ENCODE measurements at places on chromosomes 4 and X. TPM values are rescaled to one million over a fixed set of nuclear protein-coding genes. Genes with fewer than 3 reads are reported as not detected.

GRCh38 chrX:149497626-149498025 is 7.5 kb downstream of the IDS start:
- DNase-seq: peak; percentile 46

DNA sequence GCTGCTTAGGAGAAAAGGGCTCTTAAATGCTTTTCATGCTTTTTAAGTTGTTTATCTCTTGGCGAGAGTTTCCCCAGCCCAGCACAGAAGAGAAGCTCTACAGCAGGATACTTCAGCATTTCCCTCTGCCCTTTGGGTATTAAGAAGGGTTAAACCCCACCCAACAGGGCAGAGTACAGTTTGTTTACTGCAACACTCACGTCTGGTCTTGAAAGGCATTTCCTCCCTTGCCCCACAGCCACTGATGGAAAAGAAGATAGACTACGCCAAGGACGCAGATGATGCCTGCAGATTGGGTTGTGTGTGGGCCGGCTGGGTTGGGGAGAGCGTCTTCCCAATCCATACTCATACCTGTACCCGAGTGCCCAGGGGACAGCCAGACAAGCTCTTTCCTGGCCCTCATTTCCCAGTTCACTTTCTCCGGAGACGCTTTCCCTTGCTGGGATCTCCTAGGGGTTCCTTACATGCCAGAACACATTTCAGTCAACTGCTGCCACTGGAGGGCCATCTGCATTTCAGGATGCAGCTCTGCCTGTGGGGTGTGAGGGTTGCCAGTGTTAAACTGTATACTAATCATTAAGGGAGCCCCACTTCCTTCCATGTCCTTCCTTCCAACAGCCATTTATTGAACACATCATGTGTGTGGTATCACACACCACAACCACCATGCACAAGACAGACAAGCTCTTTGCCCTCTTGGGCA is 96.5 kb upstream of the DHX15 start:
- DNase-seq: no peak

SCML1 gene
- 24.7 TPM for total RNA-seq

DNA sequence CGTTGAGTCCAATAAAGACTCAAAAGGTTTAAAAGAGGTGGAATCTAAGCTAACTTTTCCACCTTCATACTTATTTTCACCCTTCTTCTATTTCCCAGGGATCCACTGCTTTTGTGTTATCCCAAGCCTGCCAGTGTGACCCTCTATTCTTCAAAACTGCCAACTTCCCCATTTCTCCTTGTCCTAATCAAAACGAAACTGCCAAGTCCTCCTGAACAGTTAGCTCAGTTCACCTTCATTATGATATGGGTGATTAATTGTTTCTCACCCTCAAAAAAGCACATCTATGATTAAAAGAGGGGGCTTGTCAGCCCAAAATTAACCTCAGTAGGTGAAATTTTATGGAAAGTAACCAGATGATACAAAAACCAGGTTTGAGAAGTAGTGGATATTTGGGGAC is 108.4 kb downstream of the GUCY2F start:
- no peak for DNase-seq

GRCh38 chr4:55539658-55540057 is 7.1 kb downstream of the CLOCK start:
- DNase-seq: no peak

COL4A5 gene
- 6.3 TPM for total RNA-seq

GAGE12J gene
- total RNA-seq: not detected

DNA sequence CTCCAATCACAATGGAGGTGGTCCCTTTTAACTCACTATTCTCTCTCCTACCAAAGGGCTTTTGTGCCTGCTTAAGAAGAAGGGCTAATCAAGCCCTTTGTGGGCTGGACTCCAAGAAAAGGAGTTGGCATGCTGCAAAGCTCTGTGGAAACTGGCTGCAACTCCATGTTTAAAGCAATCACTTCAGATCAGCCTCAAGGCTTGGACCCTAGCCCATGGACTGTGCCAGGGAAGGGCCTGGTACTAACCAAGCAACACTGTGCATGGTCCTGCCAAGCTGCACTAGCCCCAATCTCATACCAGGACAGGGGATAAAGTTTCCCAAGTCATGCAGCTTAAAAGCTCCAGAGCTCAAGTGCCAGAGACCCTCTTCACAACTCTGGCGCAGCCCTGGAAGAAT is 86.7 kb downstream of the ATP8A1 start:
- peak; percentile 94 for DNase-seq

DNA sequence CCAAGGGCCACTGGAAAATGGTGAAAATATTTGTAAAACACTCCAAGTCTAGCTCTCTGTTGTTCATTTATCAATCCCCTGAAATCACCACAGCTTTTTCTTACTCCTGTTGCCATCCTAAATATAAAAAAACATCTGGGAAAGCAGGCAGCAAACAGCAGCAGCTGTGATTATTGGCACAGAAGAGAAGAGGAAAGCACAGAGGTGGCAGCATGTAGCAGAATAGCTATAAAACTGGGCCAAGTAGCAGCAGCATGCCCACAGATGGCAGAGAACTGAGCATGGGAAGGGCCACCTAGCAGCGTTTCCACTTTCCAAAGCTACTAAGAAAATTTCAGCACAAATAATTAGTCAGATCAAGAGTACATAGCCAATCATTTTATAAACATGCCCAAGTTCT is 307.2 kb downstream of the SLC7A11 start:
- DNase-seq: peak; percentile 2

GRCh38 chrX:37809970-37810369 is 30.1 kb downstream of the CYBB start:
- DNase-seq: no peak

DNA sequence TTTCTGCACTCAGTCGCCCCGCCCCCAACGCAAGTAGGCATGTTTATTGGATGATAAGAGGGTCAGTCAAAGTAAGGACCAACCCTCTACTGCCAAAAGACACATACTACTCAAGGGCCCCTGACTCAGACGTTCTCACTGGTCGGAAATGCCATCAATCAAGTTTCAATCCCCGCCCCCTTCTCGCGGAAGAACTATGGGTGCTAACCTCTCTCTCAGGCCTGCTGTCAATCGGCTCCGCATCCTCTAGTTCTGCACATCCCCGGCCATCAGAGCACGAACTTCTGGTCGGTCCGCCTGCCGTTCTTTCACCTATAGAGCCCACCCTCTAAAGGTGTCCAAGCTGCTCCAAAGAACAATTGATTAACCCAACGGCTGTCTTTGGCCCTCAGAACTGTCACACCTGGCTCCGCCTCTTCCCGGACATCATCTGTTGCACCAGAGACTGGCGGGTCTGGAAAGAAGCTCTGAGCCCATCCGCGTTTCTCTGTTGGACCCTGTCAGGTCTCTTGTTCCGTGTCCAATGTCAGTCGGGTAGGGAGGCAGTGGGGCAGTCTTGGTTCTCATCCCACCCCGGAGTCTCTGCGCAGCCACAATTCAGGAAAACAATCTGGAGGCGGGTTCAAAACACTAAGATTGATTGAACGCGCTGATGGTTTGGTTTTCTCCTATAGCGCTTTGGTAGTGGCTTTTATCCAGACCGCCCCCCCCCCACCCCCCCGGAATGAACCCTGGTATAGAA is 15.2 kb downstream of the NDUFB11 start:
- DNase-seq: peak; percentile 90

SSX2 gene
- total RNA-seq: not detected

DNA sequence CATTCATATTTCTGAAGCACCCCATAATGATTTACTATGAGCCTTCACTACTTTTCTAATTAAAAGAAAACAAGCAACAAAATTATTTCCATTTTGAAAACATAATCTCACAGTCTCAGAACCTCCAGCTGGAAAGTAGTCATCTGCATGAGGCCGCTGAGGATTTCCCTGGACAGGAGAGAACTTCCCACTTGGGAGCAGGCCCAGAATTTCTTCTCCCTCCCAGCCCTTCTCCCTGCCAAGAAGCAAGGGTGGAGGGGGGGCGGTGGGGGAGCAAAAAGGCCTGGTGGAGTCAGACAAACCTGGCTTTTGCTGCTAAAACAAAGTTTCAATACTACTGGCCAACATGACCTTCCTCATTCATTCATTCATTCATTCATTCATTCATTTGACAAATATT is 167.3 kb downstream of the PJA1 start:
- DNase-seq: peak; percentile 76

PAGE1 gene
- total RNA-seq: not detected

GRCh38 chr4:152389359-152389758 is 146.5 kb downstream of the FBXW7 start:
- DNase-seq: no peak

DNA sequence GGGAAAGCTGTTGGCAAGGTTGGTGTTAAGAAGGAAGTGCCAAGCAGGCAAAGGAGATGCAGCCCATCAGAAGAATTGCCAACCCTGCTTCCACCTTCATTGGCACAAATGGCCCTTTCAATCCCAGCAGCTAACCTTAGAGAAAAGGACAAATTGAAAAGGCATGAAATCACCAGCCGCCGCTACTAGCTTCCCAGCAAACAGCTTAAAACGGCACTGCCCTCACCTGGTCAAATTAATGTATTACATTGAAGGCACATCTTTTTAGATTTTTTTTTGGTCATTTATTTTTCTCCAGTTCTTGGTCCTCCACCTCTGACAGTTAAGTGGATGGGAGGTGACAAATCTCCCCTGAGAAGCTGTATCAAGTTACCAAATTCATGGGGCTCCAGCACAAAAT is 51.0 kb upstream of the NHSL2 start:
- DNase-seq: no peak

DNA sequence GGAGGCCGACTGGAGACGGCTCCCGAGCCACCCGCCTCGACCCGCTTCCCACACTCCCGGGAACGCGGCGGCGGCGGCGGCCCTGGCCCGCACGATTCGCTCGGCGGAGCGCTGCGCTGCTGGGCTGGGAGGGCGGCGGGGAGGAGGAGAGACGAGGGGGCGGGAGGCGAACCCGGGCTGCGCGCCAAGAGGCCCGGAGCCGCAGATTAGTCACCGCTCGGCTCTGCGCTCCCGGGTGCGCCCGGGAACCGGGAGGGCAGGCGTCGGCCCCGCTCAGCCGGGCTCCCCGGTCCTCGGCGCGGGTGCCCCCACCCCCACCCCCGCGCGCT is 11.2 kb upstream of the BCOR start:
- peak; percentile 80 for DNase-seq

ARMCX5 gene
- total RNA-seq: 6.6 TPM

GRCh38 chr4:152143806-152144205 is 383.0 kb upstream of the GATB start:
- DNase-seq: no peak

- peak; percentile 68 for DNase-seq
Observed at GRCh38 chr4:54227256-54228055, 1.6 kb upstream of the PDGFRA start.

- no peak for DNase-seq
Observed at GRCh38 chrX:108219949-108220601, 128.5 kb downstream of the ATG4A start.

DDX53 gene
- not detected for total RNA-seq

CT47B1 gene
- total RNA-seq: not detected

GRCh38 chr4:128590773-128591172 is 218.7 kb upstream of the JADE1 start:
- DNase-seq: no peak

DNA sequence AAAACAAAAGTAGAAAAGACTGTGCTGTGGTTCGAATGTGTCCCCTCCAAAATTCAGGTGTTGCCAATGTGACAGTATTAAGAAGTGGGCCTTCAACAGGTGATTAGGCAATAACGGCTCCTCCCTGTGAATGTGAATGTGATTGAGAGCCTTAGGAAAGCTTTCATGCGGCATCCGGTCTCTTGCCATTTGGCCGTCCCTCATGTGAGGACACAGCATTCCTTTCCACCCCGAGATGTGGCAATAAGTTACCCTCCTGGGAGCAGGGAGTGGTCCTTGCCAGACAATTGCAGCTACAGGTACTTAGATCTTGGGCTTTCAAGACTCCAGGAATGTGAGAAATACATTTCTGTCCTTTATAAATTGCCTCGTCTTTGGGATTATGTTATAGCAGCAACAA is 129.3 kb downstream of the CPEB2 start:
- no peak for DNase-seq

NAP1L3 gene
- not detected for total RNA-seq

ZNF157 gene
- total RNA-seq: 2.2 TPM

DNA sequence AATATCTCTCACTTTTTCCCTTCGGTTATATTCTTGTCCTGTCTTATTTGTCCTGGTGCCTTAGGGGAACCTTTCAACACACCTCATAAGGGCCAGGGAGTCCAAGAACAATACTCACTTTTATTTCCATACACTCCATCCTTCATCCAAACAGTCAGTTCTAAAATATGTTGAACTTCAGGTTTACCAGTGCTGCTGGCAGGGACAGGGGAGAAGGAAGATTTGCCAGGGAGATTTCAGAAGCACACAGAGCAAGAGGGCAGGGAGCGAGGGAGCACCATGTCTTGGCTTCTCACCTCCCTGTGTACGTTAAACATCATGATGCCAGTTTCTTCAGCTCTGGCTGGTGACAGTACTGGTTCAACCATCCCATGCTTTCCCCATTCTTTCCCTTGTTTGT is 631.1 kb upstream of the FAT1 start:
- DNase-seq: no peak

Data from MG63 (cell line).